ENCODE measurements at places on chromosomes 12 and 14.
A peak's percentile ranks its signal among the peaks of the same experiment; 100 is the strongest.

DNA sequence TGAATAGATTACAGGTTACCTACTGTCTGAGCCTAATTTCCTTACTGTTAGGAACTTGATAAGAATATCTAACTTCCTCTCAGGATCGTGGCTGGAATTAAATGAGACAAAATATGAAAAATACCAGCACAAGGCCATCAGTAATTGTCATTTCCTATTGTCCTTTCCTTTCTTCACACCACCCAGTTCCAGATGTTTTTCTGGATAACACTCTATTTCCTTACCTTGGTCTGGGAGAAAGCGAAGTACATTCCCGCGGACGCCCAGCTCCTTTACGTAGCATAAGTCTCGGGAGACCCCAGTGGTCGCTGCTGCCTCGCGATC is 376 bp downstream of the GDF3 start:
- DNase-seq = no peak

- DNase-seq = no peak
Observed at GRCh38 chr12:107385509-107385908, 292.2 kb upstream of the CRY1 start.

DNA sequence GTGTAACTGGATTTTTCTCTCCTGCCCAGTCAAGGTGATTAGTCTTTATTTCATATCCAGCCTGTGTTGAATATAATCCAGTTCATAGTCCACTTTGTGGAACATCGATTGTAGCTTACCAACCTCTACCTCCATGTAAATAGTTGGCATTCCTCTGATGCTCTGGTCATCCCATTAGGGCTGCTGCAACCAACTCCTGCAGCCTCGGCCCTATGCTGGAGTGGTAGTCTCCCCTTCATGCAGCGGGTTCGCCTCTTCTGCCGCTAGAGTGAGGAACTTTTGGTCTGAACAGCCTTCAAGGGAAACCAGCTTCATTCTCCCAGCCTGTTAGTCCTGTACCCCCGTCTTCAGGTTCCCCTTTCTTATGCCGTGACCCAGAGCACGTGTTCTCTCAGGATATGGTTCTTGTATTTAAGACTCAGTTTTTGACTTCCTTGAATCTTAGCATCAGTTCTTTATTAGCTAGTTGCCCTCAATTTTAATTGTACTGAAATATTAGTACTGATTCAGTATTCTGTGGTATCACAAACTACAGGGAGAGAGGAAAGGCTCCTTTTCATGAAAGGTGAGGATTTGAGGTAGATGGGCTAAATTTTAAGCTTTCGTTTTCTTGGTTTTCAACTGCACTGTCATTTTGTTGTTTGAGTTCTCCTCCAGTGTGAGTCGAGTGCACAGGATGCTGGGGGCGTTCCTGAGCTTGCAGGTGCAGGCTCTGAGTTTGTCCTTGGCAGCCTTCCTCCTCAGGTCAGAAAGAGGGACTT is 33.2 kb downstream of the ZNF664 start:
- no peak for DNase-seq

DNA sequence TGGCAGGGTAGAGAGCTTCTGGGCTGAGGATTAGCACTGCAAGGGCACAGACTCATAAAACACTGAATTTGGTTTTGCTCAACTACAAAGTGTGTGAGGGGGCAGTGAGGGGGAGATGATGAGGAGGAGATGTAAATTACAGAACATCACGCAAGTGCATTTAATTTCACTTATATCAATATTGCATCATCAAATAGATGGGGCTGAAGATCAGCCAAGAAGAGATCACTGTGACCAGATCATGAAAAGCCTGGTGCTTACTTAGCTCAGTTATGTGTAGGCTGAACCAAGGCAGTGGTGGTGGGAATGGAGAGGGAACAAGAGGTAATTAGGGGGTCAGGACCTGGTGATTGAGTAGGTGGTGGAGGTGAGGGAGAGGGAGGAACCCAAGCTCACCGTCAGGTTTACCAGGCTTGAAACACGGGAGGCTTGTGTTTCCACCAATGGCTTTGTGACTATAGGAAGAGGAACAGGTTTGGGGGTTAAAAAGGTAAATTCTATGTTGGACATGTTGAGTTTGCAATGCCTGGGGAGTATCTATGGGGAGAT is 11.3 kb downstream of the FOS start:
- DNase-seq = no peak

DNA sequence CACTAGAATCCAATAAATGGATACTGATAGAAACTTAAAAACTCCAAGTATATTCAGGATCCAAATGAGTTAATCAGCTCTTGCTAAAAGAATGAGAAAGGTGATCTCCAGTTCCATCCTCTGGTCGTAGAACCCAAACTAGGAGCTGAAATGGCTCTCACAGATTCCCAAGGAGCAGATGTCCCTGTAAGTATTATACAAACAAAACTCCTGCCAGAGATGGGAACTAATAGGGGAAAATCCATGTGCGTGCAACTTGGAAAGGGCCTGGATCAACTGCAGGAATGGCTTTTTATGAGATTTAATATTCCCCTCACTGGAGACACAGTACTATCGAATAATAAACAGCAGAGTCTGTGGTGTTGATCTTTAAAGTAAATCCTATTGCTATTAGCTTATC is 309.2 kb upstream of the TBX3 start:
- DNase-seq = no peak

GRCh38 chr12:31728289-31728916 is 418 bp downstream of the AMN1 start:
- no peak for DNase-seq

DNA sequence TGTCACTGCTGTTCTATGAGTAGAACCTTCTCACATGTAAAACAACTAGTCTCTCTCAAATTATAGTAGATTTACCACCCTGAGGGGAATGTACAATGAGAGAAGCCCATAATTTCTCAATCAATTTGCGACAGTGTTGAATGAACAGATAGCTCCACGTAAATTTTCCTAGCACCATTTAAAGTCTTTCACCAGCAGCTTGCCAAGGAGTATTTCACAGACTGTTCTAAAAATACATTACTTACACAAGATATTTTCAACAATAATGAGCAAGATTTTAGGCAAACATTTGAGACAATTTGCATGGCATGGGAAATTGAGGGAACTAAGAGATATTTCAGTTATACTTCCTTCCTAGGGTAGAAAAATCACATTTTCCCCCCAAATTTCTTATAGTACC is 151.6 kb downstream of the KICS2 start:
- DNase-seq = no peak

DNA sequence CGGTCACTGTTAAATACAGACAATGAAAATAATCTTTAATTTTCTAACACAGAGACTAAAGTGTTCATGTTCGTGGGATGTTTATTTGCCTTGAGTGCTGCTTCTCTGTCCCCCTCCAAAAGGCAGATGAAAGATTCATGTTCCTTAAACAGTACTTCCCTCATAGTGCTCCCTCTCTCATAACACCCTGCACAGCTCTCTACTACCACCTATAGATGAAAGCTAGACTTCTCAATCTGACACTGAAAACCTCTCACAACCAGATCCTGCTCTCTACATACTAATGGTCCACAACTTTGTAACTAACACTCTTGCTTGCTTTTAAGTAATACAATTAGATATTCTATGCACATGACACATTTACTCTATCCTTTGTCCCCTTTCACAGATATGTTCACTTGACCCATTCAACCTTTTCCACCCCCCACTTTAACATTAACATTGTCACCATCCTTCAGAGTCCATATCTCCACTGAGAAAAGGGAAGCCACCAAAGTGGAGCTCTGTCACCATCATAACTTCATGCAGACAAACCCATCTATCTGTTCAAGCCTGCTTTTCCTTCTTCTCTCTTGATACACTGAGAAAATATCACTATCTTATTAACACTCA is 266.4 kb upstream of the USP15 start:
- peak; percentile 21 for DNase-seq

DNA sequence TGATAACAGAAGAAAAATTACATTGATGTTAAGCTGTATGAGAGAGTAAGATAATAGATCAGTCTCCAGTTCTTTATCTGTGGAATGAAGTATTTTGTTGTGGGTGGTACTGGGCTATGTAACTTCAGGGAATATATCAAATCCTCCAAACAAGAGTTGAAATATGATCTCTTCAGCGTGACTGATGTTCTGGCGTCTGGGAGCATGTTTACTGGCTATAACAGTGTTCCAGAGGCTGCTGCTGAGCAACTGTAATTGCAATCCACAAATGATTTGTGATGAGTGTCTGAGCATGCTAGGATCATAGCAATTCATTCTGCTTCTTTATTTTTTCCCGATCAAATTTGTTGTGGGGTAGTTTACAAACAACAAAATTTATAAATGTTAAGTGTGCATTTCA is 18.6 kb upstream of the CCDC198 start:
- DNase-seq = no peak

DNA sequence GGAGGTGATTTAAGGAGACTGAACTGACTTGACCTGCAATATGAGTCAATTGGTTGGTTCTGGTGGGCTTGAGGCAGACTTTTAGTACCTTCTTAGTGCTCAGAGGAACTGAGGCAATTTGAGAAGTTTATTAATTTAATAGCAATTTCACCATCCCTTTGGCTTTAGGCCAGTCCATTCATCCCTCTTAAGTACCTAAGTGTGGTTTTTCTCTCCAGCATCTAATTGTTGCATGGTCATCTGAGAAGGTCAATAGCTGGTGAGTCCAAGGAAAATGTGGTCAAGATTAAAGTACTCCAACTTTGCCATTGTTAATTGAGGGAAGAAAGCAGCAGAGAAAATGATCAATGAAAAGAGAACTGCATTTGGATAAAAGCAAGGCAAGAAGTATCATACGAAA is 115.4 kb upstream of the DYRK2 start:
- no peak for DNase-seq

- no peak for DNase-seq
Observed at GRCh38 chr12:10936506-10936905, 2.6 kb downstream of the TAS2R14 start.
